HAP-1 (cell line): ENCODE measurements at places on chromosomes 16 and 17.

GRCh38 chr17:4577386-4577993 is 6.8 kb upstream of the SMTNL2 start:
- no peak for DNase-seq

- no peak for DNase-seq
Observed at GRCh38 chr17:7794075-7794663, 39.8 kb upstream of the KDM6B start.

GRCh38 chr17:32016231-32016630 is 9.0 kb downstream of the LRRC37B start:
- no peak for DNase-seq

GRCh38 chr17:17572010-17572785 is 19.3 kb downstream of the PEMT start:
- no peak for DNase-seq

DNA sequence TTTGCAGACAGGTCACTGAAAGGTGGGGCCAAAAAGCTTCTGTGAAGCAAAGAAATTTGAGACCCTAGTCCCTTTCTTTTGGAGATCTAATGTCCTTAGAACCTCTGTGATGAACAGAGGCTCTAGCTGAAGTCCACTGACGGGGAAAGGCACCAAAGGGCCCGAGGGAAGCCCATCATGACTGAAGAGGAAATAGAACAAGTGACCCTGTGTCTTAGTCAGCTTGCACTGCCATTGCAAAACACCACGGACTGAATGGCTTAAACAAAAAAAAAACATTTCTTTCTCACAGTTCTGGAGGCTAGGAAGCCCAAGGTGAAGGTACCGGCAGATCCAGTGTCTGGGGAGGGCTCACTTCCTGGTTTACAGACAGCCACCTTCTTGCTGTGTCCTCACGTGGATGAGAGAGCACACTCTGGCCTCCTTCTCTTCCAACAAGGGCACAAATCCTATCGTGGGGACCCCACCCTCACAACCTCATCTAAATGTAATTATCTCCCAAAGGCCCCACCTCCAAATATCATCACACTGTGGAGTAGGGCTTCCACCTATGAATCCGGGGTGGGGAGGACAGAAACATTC is 24.3 kb upstream of the ASGR2 start:
- DNase-seq = no peak

DNA sequence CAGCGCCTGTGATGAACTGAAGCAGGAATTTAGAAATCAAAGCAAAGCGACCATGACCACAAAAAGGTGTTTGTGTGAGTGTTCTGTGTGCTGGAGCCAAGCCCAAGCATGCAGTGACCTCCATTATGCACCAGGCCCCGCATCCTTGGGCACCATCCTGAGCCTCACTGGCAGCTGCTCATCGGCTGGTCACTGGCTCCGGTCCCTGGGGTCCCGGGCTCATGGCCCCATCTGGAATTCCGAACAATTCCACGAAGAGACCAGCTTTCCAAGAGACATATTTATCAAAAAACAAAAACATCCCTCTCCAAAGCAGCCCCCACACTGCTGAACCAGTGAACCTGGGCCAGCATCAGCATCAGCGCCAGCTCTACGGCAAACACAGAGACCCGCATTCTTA is 15.2 kb upstream of the ZNF469 start:
- no peak for DNase-seq

DNA sequence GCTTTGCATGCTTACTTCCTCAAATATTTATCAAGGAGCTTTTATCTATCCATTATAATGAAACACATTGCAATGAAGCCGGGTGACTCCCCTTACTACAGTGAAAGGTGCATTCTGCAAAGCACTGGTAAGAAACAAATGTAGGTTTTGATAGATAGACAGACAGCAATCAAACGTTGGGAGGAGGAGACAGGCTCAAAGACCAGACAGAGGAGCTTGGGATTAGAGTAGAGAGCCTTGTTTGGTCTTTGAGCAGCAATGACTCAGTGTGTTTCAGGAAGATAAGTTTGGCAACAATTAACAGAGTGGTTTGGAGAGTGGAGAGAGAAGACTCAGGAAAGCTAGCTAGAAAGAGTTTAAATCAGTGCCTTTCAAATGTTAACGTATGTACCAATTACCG is 68.8 kb downstream of the ZNF18 start:
- no peak for DNase-seq

GRCh38 chr17:72445055-72445991 is 324.5 kb downstream of the SOX9 start:
- no peak for DNase-seq

DNA sequence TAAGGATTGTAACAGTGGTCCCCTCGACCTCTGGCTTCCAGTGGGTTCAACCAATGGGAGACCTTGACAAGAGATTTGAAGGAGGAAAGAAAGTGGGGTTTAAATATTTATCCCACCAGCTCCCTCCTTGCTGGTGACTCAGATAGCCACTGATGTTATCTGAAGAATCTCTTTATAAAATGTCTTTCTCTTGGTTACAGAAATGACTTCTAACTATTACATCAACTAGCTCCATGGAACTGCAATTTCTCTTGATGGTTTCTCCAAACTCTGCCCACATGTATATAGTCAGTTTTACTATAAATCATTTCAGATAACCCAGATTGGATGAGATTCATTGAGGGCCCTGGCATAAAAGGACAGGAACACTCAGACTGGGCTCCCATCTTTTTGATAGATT is 920.2 kb upstream of the SOX9 start:
- DNase-seq = no peak

- no peak for DNase-seq
Observed at GRCh38 chr16:15041271-15042004, 14.4 kb downstream of the NTAN1 start.

- no peak for DNase-seq
Observed at GRCh38 chr17:62984801-62985200, 18.8 kb downstream of the TANC2 start.

- DNase-seq = peak; percentile 76
Observed at GRCh38 chr17:42163113-42163512, 8.3 kb upstream of the RAB5C start.

- no peak for DNase-seq
Observed at GRCh38 chr16:75248142-75248535, 3.3 kb downstream of the BCAR1 start.

DNA sequence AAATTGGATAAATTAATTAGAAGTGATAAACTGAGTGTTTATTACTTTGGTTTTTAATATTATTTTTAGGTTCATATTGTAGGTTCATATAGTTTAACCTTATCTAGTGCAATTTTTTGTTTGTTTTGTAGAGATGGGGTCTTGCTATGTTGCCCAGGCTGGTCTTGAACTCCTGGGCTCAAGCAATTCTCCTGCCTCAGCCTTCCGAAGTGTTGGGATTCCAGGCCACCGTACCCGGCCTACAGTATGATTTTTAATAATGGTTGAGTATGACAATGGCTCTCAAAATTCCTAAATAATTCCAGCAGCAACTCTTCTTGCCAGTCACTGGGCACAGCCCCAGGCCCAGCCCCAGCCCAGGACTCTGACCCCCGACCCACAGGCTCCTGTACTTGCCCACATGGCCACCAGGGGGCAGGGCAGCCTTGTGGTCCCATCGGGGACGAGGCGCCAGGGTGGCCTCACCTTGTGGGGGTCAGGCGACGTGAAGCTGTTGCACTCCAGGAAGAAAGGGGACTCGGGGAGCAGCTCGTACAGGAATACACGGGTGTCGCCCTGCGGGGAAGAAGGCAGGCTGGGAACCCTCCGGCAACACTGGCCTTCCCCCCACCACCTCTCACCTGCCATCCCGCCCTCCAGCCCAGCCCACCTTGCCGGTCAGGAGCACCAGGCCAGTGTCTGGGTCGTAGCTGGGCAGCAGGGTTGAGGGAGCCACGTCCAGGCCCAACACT is 7.9 kb upstream of the PAM16 start:
- DNase-seq = no peak

GRCh38 chr16:55615071-55615470 is 40.7 kb upstream of the SLC6A2 start:
- DNase-seq = no peak

- no peak for DNase-seq
Observed at GRCh38 chr17:10756619-10757018, 26.8 kb upstream of the TMEM220 start.

GRCh38 chr17:46744441-46744840 is 74.1 kb downstream of the WNT3 start:
- DNase-seq = peak; percentile 63

DNA sequence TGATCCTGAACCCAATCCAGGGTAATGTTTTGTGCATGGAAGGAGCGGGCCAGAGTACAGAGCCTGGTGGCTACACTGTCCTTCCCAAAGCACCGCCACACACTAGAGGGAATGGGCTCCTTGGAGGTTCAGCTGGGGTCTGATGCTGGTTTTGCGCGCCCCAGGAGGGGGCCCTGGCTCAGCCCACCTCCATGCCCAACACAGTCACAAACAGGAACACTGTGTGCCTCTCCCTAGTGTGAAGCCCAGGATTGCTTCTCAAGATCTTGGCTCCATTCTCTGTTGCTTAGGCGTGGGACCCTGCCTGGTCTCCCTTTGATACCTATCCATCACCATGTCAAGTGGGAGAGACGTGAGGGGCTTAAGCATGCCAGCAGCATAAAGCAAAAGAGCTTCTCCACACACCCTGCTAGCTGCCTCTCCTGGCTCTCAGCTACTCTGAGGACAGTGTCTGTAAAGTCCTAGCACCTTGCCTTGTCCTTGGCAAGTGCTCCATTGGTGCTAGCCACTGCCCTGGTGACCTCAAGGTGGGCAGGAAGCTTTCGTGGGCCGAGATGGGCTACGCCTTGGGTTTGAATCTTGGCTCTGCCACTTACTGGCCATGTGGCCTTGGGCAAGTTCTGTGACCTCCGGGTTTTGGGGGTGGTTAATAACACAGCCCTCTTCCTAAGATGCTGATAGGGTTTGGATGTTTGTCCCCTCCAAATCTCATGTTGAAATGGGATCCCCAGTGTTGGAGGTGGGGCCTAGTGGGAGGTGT is 122.2 kb downstream of the C16orf78 start:
- DNase-seq = no peak

DNA sequence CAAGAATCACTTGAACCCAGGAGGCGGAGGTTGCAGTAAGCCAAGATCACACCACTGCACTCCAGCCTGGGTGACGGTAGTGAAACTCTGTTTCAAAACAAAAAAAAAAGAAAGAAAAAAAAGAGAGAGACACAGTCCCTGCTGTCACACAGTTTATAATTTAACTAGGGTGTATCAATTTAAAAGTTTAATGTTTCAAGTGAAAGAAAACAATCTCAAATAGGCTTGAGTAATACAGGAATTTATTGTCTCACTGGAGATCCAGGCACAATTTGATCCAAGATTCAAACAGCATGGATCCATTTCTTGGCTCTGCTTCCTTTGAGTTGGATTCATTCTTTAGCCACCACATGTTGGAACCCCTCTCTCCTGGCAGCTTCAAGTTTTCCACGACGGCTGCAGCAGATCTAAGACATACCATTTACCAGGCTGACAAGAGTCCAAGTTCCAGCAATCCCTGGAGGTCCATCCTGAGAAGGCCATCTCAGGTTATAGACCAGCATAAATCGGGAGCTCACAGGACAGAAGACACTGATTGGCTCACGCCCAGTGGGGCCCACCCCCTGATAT is 97.5 kb downstream of the YPEL2 start:
- no peak for DNase-seq
